ENCODE measurements at places on chromosomes 4 and X.

- DNase-seq: no peak
These were observed 909.0 kb upstream of the PCDH10 start for GRCh38 chr4:132240081-132240480.

DNA sequence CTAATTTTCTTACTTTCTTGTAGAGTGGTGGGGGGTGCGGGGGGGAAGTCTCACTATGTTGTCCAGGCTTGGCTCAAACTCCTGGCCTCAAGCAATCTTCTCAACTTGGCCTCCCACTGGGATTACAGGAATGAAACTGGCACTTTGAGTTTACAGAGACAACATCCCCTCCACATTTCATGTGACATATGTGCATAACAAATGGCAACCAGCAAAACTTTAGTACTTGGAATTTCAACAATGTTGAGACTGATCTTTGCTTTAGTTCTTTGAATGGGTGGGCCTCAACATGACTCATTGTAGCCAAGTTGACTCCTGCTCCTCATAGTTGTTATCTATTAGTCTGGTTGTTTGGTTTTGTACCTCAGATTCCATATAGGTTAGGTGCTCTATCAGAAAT, 11.4 kb upstream of the FMR1 start:
- DNase-seq: no peak

DNA sequence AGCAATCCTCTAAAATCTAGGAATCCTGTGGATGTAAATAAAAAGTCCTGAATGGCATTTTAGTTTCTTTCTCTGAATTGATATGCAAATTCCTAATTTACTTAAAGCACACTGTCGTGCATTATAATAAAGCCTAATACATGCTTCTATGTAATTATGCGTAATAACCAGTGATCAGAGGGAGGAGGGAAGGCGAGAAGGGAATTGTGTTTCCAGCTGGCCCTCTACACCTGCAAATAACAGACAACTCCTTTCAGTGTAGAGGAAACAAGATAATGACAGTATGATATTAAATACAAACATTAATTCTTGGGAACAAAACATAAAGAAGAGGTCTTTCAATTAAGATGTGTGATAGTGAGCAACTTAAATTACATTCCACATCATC, 419.6 kb upstream of the LCORL start:
- DNase-seq: no peak

DNA sequence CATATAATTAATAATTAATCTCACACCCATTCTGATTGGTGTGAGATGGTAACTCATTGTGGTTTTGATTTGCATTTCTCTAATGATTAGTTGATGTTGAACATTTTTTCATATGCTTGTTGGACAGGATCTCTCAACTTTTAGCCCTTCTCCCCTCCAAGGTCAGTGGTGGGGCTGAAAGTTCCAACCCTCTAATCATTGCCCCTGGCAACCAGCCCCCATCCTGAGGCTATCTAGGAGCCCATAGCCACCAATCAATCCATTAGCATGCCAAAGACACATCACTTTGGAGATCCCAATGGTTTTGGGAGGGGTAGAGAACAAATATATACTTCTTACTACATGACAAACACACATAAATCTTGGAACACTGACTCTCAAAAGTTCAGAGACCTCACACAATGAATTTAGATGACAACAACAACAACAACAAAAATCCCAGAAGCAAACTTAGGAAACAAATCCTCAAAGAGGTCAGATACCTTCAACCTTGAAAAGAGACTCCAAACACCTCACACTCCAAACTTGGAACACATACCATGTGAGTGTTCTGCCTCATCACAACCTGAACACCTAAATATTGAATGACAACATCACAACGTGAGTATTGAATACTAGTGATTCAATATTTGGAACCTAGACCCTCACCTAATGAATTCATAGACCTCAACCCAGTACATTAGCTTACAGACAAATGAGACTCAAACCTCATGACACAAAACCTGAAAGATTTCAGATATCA, 19.0 kb upstream of the PAGE4 start:
- DNase-seq: no peak

- no peak for DNase-seq
These were observed 2.9 kb downstream of the ARHGAP4 start for GRCh38 chrX:153922932-153923857.

GRCh38 chrX:85244450-85245211, 840 bp downstream of the ZNF711 start:
- peak; percentile 31 for DNase-seq

DNA sequence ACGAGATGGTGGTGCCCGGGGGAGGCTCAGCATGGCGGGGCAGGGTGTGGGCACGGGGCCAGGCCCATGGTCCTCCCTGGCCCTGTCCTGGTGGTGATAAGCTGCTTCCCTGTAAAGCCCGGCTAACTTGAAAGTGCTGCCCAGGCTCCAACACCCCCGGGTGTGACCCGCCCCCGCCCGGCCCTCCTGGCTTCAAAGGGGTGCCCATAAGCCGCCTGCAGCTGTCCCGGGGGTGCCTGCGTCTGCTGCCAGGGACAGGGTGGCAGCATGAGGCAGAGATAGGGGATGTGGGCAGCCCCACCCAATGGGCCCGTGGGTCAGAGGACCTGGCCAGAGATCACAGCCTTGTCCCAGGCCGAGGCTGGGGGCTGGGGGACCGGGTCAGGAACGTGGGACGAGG, 18.1 kb downstream of the FGFRL1 start:
- DNase-seq: no peak

DNA sequence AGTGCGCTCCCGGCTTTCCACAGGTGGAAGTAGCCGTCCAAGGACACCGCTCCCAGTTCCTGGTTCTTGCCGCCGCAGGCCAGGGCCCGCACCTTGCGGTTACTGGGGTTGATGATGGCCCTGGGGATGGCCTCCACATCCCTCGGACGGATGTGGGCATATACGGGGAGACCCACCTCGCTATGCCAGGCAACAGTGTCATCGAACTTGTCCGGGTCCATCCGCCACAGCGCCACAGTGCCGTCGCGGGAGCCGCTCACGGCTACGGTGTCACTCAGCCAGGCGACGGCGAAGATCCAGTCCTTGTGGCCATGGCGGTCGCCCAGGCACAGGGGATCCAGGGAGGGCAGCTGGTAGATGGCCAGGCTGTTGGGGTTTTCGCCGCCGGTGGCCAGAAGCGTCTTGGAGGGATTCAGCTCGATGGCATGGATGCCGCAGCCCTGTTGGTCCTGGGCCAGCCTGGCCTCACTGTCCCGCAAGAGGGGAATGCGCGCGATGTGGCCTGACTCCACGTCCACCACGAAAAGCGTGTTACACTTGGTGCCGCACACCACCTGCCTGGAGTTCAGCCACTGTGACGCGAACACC, 795 bp downstream of the DCAF12L1 start:
- DNase-seq: no peak

DNA sequence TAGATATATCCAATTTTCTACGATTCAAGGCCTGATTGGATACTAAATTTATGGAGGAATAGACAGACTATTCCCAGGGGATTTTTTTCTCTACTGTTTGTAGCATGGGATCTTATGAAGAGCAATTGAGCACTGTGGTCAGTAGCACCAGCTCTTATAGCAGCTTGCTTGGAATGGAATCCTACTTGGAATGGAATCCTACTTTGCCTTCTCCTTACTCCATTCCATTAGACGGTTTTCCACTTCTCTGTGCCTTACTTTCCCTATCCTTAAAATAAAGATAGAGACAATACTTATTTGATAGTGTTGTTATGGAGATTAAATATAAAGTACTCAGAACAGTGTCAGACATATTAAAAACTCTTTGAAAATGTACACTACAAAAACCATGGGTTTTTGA, 133.5 kb downstream of the BTC start:
- DNase-seq: no peak

- DNase-seq: no peak
These were observed 252.3 kb upstream of the ZIC3 start for GRCh38 chrX:137313627-137314026.

DNA sequence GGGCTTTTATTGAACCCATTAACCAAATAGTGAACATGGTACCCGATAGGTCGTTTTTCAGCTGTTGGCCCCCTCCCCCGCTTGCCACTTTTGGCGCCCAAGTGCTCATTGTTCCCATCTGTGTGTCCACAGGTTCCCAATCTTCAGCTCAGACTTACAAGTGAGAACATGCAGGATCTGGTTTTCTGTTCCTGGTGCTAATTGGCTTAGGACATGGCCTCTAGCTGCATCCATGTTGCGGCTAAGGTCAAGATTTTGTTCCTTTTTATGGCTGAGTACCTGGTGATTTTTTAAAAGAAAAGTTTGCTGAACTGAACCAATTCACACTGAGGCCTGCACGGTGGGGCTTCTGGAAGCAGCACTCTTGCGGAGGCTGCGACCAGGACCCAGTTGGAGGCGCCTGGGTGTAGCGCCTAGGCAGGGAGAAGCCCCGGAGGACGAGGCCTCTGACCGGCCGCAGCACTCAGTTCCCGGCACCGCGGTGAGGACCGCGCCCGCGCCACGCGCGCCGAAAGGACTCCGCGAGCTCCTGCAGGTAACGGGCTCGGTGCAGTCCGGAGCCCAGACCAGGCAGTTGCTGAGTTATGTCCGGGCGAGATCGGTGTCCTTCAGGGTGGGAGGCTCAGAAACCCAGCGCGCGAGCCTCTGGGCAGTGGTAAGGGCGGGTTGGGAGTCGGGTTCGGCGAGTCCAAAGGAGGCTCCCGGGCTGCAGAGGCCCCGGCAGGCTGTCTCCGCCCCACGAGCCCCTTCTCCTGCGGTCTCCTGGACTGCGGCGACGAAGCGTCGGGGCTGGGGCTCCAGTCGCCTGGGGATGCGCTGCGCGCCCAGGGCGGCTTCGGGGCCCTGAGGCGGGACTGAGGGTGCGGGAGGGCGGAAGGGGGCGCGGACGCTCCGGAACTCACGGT, 15.8 kb upstream of the SLC25A4 start:
- peak; percentile 46 for DNase-seq

DNA sequence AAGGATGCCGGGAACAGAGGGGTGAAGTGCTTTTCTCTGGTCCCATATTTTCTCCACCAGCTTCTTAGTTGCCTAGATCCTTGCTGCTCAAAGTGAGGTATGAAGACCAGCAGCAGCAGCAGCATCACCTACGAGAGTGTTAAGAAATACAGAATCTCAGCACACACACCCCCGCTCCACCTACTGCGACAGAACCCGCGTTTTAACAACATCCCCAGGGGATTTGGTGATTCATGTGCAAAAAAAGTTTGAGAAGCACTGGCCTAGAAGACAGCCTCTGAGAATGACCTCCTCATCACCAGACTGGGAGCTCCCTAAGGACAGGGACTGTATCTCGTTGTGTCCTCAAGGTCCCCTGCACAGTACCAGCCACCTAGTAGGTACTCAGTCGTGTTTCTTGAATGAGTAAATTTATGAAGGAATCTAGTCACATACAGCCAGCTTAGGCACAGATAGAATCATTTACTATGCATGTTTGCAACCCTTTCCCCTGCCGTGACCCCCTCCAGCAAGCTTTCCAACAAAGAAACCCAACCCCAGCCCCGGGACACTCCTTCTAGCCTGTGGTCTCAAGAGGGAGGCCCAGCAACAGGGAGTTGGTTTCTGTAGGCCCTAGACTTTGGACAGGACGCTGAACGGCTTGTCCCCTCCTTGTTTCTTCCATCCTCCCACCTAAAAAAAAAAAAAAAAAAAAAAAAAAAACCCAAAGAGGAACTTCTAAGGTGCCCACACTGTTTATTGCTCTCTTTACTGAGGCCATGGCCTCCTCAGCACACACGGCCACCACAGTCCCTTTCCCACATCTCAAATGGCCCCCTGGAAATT, 21.5 kb downstream of the RTL5 start:
- no peak for DNase-seq

DNA sequence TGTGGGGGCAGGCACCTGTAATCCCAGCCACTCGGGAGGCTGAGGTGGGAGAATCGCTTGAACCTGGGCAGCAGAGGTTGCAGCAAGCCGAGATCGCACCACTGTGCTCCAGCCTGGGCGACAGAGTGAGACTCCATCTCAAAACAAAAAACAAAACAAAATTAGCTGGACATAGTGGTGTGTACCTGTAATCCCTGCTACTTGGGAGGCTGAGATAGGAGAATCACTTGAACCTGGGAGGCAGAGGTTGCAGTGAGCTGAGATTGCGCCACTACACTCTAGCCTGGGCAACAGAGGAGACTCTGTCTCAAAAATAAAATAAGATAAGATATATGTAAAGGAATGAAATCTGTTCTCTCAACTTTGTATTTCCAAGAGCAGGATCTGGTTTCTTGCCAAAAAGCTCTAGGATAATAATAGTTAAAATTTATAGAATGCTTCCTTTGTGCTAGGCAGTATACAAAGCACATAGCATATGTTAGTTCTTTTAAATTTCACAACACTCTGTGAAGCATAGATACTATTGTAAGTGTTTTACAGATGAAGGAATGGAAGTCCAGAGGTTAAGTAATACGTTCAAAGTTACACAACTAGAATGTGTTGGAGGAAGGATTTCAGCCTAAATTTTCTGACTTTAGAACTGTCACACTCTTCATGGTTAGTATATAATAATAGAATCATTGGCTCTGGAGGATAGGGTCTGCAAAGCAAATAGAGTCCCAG, 10.3 kb downstream of the MRPL1 start:
- DNase-seq: no peak

DNA sequence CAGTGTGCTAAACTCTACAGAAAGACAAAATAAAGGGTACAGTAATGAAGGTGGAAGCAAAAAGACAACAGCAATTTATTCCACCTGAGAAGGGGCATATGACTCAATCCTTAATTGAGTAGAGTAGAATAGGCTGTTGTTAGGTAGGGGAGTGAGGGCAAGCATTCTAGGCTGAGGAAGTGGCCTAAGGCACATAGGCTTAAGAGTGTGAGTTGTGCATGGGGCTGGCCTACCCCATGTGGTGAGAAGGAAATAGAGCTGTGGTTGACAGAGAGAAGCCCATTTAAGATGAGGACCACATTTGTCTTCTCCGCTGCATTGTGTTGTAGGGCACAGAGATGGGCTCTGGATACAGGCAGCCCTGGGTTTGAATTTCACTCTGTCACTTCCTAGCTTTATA, 3.4 kb upstream of the ZCCHC18 start:
- DNase-seq: no peak

DNA sequence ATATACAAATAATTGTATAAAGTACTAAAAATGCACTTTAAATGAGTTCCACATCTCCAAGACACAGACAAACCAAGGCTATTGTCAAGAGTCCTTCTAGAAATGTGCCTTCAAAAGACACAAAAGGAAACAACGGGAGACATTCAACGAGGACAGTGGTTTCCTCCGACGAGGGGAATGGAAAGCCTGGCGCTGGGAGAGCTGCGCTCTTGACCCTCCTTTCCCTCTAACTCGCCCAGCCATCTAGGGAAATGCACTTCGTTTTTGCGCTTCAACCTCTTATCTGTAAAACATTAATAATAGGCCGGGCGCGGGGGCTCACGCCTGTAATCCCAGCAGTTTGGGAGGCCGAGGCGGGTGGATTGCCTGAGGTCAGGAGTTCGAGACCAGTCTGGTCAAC, 37.0 kb downstream of the ZFP42 start:
- DNase-seq: no peak

DNA sequence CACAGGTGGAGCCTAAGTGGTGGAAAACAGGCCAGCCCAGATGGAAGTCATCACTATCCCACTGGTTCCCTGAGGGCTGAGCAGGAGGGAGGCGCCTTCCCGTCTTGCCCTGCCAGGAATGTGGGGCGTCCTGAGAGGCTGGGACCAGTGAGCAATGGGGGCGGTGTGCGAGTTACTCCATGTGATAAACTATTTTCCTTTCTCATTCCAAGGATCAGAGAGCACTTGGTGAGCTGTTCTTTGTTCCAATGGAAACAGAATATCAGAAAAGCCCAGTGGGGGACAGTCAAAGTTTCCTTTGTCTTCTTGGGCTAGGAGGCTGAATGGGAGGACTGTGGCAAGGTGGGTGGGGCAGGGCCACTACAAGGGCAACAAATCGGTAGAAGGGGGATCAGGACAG, 86.2 kb downstream of the NHSL2 start:
- no peak for DNase-seq

GRCh38 chr4:80459918-80460473, 124.5 kb downstream of the CFAP299 start:
- no peak for DNase-seq

All from activated T-cell treated with anti-CD3 and anti-CD28 coated beads, Interleukin-2, amount 50 U/mL, for 24 hours (primary cell).